Suprapubic skin (tissue), 4 donors: ENCODE measurements at places on chromosomes 3 and 15. TPM values are rescaled to one million over a fixed set of nuclear protein-coding genes. Genes with fewer than 3 reads are reported as not detected.

GPR87 gene
- total RNA-seq = 34.1 TPM

SLITRK3 gene
- total RNA-seq = 0.15 TPM

FRMD5 gene
- total RNA-seq = 0.31 TPM

SPINK8 gene
- total RNA-seq = not detected

ADAM10 gene
- total RNA-seq = 45.1 TPM

POTEB2 gene
- total RNA-seq = not detected

THPO gene
- total RNA-seq = 0.93 TPM

NRG4 gene
- total RNA-seq = 3.9 TPM

MDFIC2 gene
- total RNA-seq = not detected

PP2D1 gene
- not detected for total RNA-seq

LRRC34 gene
- 0.89 TPM for total RNA-seq

ZCWPW2 gene
- 0.52 TPM for total RNA-seq

TM4SF1 gene
- total RNA-seq = 96.4 TPM

SEMA6D gene
- 6.3 TPM for total RNA-seq

TMOD3 gene
- 31.2 TPM for total RNA-seq

CPN2 gene
- total RNA-seq = not detected

AAGAB gene
- 18.6 TPM for total RNA-seq

RPL29 gene
- total RNA-seq = 2,384 TPM

RBPMS2 gene
- total RNA-seq = 0.83 TPM
